Stimulated activated CD8-positive, alpha-beta memory T cell treated with anti-CD3 and anti-CD28 coated beads, Interleukin-4, amount 100 ng/mL, for 1 hour (primary cell): ENCODE measurements at places on chromosomes 1 and 21.

DNA sequence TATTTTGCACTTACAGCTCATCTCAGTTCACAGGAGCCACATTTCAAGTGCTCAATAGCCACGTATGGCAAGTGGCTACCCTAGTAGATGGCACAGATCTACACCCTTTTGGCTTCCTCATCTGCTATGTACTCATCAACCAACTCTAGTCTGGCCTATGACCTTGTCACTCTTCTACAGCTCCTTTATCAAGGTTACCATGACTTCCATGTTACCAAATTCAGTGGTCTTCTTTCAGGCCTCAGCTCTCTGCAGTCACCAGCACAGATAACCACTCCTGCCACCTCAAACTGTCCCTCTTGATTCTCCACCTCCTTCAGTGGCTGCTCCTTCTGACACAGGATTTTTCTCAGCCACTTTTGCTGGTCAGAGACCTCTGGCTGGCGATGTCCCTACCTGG is 11.7 kb upstream of the USP48 start:
- no peak for DNase-seq

- DNase-seq, result no peak
These were observed 44.3 kb upstream of the TMPRSS2 start for GRCh38 chr21:41552254-41552653.

DNA sequence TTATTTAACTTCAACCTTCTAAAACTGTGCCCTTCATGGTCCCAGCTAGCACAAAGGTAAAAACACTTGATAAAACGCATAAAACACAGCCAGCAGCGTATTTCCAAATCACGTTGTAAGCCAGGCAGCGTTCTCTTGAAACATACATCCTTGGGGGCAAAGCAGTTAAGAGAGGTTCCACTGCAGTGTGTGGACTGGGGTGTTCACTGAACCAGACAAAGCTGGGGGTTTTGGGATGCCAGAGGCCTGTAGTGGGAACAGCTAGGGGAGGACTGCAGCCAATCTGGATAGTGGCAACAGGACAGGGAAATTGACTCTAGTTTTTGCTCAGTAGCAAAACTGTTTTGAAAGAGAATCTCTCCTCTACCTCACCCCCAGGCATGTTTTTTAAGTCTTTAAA is 21.5 kb upstream of the ATP5PO start:
- no peak for DNase-seq

DNA sequence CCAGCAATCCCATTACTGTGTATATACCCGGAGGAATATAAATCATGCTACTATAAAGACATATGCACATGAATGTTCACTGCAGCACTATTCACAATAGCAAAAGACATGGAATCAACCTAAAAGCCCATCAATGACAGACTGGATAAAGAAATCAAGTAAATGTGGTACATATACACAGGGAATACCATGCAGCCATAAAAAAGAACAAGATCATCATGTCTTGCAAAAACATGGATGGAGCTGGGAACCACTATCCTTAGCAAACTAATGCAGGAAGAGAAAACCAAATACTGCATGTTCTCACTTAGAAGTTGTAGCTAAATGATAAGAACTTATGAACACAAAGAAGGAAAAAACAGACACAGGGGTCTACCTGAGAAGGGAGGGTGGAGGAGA is 6.4 kb upstream of the ANGPTL3 start:
- DNase-seq, result no peak

DNA sequence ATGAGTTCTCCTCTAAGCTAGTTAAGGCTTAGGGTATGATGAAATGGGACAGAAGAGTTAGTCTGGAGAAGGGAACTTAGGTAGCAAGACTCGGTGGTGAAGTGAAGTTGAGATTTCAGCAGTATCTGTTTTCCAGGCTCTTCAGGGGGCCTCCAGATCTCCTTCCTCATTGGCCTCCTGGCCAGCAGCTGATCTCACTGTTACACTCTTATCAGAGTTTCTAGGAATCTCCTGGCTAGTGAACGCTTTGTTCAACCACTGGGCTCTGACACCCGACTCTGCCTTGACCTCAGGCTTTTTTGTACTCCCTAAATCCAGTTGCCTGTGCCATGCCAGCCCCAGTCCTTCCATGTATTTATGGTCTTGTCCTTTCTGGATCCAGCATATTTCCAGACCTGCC is 311.0 kb downstream of the ASTN1 start:
- no peak for DNase-seq

GRCh38 chr1:226063977-226064815 is 1.7 kb downstream of the H3-3A start:
- no peak for DNase-seq

- no peak for DNase-seq
These were observed 480.2 kb downstream of the COL11A1 start for GRCh38 chr1:102628109-102628613.

DNA sequence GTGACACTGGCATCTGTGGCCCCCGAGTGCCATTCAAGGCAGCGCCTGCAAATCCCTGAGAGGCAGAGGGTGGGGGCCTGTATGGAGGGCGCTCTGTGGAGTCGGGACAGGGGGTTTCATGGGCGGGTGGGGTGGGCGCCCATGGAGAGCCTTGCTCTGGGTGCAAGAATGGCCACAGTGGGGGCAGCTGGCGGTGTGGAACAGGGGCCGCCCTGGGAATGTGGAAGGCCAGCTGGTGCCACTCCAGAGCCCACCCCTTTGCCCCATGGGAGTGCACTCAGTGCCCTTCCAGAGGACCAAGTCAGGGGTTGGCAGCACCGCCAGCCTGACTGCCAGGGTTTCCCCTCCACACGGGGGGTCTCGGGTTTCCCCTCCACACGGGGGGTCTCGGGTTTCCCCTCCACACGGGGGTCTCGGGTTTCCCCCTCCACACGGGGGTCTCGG is 55.0 kb upstream of the TRAPPC10 start:
- no peak for DNase-seq

- DNase-seq, result no peak
These were observed 67.1 kb downstream of the LHX9 start for GRCh38 chr1:197984289-197984688.

DNA sequence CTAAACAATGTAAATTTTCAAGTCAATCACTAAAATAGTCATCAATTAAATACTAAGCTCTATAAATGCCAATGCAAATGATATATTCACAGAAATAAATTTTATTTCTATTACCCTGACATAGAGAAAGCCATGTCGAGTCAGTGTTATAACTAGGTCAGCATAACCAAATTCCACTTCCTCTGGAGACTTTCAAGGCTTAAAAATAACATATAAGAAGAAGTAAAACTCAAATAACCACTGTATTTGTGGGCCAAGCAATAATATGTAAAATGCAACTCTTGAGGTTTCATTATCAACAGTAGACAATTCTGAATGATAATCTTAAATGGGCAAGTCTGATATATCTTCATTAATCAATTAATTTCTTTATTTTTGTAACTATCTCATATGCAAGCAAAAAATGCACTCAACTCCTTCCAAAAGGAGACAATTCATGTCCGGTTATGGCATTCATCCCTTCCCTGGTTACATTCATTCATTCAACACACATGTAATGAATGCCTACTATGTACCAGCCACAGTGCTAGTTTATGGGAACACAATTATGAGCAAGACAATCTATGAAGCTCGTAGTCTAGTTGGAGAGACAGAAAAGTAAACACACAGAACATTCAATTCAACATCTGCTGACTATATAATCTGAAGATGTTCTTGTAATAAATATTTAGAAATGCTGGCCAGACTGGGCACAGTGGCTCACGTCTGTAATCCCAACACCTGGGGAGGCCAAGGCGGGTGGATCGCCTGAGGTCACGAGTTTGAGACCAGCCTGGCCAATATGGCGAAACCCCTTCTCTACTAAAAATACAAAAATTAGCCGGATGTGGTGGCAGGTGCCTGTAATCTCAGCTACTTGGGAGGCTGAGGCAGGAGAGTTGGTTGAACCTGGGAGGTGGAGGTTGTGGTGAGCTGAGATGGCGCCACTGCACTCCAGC is 37.1 kb upstream of the CAP1 start:
- no peak for DNase-seq

DNA sequence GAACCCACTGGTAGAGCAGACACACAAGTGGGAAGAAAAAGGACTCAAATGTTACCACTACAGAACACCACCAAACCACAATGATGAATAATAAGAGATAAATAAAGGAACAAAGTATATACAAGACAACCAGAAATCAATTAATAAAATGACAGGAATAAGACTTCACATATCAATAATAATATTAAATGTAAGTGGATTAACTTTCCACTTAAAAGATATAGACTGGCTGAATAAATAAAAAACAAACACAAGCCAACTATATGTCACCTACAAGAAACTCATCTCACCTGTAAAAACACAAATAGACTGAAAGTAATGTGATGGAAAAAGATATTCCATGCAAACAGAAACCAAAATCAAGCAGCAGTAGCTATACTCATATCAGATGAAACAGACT is 6.9 kb upstream of the CLIC6 start:
- no peak for DNase-seq

GRCh38 chr1:224082146-224082545 is 31.8 kb upstream of the FBXO28 start:
- no peak for DNase-seq

- DNase-seq, result no peak
These were observed 18.1 kb upstream of the EPHA8 start for GRCh38 chr1:22545141-22545540.

DNA sequence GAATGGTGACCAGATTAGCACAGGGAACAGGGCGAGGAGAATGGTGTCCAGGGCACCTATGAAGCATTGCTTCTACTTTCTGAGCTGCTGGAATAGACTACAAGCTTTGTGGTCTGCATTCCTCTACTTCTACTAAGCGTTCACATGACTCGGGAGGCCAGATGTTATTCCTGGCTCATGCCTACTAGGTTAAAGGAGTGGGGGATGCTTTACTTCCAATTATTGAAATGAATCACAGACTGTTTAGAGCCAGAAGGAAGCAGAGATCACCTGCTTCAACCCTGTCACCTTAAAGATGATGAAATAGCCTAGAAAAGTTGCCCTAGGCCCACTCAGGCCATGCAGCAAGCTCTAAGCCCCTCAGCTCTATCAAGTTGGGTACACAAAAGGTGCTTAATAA is 633.5 kb downstream of the KIF26B start:
- no peak for DNase-seq

GRCh38 chr1:56191369-56191768 is 388.0 kb downstream of the PLPP3 start:
- DNase-seq, result no peak

GRCh38 chr1:30930631-30931173 is 22.1 kb upstream of the SDC3 start:
- DNase-seq, result no peak

DNA sequence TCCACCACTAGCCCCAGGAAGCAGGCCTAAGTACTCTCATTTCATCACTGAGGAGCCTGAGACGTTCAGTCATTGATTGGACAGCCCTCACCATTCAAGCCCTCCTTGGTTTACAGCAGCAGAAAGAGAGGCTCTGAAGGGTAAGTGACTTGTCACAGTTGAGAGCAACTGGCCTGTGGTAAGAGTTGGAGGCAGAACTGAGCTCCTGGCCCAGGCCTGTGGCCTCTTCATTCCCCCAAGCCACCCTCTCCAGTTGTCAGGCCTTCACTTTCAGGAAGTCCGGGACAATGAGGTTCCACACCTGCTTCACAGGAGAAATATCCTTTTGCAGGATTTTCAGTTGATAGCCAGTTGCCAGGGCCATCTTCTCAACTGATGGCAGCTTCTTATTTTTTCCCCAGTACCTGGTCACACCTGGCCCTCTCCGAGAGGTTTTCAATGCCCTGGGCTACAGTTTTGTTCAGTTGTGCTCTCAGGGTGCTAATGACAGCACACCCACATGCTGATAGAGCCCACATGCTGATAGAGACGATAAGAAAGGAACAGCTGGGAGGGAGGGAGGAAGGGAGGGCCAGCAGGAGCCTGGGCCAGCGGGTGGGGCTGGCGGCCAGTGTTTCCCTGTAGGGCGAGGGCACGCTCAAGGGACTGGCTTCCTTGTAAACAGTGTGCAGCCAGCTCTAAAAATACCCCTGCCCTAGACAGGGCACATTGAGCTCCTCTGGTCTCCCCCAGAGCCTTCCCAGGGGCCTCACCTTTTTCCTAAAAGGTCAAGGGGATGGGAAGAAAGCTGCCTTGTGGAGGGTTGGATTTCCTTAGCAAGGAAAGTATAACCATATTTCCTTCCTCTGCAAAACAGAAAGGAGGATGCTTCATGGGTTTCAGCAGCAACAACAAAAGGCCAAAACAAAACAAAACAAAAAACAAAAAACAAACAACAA is 112.7 kb upstream of the JUN start:
- no peak for DNase-seq

GRCh38 chr1:209831615-209832014 is 3.8 kb downstream of the UTP25 start:
- DNase-seq, result no peak

DNA sequence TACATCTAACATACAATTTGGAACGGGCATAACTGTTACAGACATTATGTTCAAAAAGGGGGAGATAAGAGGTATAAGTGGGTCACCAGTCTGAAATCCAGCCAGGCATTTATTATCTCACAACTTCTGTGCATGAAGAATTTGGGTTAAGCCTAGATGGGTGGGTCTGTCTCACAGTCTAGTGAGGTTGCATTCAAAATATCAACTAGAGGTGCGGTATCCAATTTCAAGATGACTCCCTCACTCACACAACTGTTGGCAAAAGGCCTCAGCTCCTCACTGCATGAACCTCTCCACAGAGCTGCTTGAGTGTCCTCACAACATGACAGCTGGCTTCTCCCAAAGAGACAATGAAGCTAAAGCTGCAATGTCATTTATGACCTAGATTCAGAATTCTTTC is 4.7 kb downstream of the AUNIP start:
- no peak for DNase-seq
